ENCODE measurements at places on chromosomes 7 and 10.

DNA sequence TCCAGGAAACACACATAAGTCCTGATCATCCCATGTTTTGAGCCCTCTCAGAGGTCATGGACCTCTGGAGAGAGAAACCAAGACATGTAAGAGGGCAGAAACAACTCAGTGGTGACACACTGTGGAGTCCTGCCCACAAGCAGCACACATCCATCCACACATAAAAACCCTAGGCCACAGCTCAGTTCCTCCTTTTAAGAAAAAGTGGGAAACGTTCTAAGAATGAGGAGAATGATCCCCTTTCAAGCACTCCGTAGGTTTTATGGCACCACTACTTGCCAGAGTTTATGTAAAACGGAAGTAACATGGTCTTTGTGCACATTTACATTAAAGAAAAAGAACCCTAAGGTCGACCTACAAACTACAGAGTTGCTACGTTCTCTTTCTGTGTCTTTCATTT, 19.9 kb downstream of the ATAD1 start:
- no peak for DNase-seq

- no peak for DNase-seq
Measured at GRCh38 chr7:24773646-24774045, 16.4 kb upstream of the GSDME start.

- DNase-seq: no peak
Measured at GRCh38 chr7:44876393-44876792, 8.9 kb downstream of the PURB start.

- no peak for DNase-seq
Measured at GRCh38 chr10:101414034-101414433, 60.1 kb downstream of the BTRC start.

DNA sequence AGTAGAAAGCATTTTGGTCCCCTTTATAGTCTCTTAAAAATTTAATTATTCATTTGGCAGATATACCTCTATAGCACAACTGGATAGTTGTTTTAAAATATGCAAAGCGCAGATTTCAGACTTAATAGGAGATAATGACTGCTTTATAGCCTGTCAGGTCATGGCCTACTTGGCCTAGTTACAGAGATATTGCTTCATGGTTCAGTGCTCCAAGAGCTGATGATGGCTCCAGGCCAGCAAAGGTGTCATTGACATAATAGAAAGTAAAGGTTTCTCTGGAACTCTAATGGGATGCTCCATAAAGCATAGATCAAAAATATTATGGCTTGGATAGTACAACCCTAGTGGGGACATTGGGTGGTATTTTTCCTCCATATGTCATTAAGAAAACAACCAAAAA, 285.7 kb downstream of the NXPH1 start:
- no peak for DNase-seq

DNA sequence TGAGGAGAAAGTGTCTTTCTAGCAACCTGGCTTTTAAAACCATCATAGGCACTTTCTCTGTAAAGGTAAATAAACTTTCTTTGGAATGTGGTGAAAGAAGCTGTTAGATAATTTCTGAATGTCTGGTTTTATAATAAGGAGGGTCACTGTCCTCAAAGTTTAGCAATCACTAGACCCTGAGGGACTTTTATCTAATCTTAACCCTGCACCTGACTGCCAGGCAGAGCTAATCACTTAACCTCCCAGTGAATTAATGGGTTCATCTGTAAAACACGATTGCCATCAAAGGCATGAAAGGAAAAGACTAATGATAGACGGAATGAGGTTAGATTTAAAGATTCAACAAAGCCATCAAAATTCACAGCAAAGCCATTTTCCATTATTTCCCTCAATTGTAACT, 553.8 kb downstream of the GRM8 start:
- DNase-seq: no peak

DNA sequence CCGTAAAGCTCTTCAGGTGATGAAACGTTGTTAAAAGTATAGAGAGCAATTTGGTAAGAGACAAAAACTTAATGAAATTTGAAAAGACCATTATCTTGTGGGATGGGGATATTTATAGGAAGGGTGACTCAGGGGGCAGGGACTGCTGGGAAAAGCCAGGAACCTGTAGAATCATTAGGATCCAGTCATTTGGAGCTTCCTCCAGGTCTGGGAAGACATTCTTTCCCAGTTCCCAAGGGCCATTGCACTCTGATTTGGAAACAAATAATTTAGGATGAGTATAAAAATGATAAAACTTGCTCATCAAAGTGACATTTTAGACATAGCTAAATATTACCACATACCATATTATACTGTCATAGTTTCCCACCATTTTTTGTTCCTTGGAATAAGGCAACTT, 143.9 kb downstream of the PFKFB3 start:
- DNase-seq: no peak

DNA sequence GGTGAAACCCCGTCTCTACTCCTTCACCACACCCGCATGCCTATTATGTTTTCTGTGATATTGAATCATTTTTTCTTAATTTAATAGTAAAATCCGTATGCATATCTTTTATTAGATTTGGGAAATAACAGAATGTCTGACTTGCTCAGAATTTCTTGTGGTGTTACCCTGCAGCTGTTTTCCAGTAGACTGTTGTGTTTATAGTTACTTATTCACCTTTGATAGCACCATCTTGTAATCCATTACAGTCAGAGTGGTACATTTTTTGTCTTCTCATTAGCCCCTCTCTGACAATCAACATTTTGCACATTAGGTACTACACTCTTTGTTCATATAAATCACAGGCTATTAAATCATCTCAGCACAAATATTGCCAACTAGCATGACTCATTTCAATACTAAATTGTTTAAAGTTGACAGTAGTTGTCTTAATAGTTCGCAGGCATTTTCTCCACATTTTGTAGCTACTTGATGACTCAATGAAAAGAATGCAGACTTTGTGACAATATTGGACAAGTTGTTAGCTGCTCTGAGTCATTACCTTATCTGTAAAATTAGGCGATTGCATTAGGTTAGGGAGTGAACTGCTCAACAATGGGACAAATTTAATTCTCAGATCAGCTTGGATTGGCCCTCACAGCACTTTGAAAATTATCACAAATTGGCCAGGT, 17.8 kb upstream of the SLC16A12 start:
- no peak for DNase-seq

- no peak for DNase-seq
Measured at GRCh38 chr10:102185811-102186527, 33.8 kb downstream of the NOLC1 start.

DNA sequence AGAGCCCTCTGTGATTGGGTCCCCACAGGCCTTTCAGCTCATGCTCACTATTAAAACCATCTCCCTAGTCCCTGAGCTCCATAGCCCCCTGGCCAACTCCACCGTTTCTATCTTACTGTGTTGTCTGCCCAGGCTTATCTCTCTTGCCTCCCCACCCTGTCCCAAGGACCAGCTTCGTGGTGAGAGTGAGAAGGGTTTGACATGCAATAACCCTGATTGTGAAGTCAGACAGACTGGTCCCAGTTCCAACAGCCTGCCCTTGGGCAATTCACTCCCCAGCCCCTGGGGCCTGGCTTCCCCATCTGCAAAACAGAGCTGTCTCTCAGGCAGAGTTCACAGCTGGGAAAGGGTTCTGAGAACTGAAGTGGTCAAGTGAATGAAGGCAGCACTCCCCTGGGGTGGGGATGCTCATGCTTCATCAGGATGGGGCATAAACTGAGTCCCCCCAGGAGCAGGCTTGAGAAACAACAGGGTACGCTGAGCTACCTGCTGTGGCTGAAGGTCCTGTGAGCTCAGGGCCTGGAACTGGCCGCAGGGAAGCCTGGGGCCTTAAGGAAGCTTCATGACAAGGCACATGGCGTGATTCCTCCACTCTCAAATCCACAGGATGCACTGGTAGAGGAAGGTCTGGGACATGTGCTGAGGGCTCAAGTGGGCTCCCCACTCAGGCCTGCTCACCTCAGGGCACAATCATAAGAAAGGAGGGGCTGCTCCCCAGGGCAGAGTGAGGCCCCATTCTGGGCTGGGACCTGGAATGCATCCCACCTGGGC, 1.8 kb upstream of the PPIF start:
- no peak for DNase-seq

- DNase-seq: no peak
Measured at GRCh38 chr7:6294839-6295238, 22.4 kb upstream of the CYTH3 start.

DNA sequence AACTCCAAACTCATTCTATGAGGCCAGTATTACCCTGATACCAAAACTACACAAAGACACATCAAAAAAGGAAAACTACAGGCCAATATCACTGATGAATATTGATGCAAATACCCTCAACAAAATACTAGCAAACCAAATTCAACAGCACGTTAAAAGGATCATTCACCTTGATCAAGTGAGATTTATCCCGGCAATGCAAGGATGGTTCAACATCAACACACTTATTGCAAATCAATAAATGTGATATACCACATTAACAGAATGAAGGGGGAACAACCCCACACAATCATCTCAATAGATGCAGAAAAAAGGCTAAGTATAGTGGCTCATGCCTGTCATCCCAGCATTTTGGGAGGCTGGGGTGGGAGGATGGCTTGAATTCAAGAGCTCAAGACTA, 19.9 kb downstream of the IDE start:
- no peak for DNase-seq

DNA sequence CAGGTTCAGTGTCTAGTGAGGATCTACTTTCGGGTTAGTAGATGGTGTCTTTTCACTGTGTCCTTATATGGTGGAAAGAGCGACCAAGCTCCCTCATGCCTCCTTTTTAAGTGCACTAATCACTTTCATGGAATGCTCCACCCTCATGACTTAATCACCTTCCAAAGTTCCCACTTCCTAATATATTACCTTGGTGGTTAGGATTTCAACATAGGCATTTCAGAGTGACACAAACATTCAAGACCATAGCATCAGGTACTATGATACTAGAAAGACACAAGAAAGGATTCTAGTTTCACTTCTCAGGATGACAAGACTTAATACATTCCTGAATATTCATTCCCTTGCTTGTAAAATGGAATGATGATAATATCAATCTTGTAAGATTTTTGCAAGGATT, 119.1 kb upstream of the FAM3C start:
- no peak for DNase-seq

GRCh38 chr10:96712662-96713271, 7.5 kb downstream of the PIK3AP1 start:
- DNase-seq: no peak

DNA sequence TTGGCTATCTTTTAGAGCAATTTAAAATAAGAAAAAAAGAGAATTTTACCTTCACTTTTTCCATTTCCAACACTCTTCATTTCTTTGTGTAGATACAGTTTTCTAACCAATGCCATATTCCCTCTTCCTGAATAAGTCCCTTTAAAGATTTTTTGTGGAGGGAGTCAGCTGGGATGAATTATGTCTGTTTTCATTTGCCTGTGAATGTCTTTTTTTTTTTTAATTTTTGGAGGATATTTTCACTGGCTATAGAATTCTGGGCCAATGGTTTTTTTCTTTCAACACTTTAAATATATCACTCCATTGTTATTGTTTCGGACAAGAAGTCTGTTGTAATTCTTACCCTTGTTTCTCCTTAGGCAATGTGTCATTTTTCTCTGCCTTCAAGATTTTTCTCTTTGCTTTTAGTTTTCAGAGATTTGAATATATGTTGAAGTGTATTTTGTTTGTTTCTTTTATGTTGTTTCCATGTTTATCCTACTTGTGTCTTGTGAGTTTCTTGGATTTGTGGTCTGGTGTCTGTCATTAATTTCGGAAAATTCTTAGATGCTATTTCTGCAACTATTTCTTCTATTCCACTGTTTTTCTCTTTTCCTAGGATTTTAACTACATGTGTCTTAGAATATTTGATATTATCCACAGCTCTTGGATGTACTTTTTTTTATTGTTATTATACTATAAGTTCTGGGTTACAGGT, 20.0 kb upstream of the CXCL12 start:
- DNase-seq: no peak
